ENCODE measurements at places on chromosomes 5 and 9.

- DNase-seq: peak; percentile 79
Observed at GRCh38 chr9:33374634-33375237, 27.6 kb downstream of the AQP7 start.

GRCh38 chr5:119954106-119954505 lies 324.7 kb downstream of the FAM170A start:
- DNase-seq: no peak

DNA sequence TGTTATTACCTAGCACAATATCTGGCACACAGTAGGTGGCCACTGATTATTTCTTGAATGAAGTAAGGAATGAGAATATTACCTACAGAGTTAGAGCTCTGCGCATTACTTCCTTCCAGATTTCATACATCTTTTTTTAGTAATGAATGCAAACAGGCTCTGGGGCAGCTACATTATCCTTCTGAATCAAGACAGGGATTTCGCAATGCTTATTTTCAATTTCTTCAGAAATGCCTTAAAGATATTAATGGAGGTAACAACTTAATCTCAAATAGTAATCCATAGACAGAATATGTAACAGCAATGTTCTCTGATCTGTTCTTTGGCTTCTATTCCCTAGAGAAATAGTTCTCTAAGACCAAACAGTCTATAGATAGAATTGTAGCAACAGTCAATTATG lies 32.6 kb downstream of the CDKN2A start:
- DNase-seq: no peak

DNA sequence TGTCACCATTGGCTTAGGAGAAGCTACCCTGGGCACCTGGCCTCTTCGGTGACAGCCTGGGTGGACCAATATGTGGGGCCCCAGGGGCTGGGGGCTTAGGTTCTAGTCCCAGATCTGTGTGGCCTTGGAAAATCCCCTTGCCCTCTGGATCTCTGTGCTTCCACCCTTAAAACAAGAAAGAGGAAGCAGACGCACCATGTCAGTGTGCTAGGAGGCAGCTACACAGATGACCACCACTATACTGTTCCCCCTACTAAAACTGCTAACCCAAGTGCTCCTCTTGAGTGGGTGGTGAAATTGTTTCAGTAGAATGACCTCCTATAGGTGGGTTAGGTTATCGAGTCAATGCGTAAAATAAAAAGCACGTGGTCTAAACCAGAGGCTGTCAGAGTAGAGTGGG lies 31.0 kb downstream of the AFAP1L1 start:
- DNase-seq: no peak

All from fibroblast of mammary gland (primary cell).